ENCODE measurements at places on chromosomes 12 and 14.

GRCh38 chr14:86237733-86238132 is 707.8 kb downstream of the FLRT2 start:
- no peak for DNase-seq

DNA sequence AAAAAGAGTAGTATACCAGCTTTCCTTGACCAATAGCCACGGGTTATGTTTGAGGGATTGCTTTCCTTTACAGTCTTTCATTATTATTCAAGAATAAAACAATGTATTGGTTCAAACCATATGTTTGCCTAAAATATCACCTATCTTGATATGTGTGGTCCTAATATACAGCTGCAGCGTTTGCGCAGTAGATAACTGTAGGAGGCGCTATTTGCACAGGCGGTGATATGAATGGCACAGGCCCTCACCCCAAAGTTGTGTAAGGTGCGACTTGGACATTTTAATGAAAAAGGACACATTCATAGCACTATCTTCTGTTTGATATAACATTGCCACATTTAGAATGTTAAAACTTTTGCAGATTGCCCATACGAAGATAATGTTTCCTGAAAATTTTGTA is 298.4 kb downstream of the TRHDE start:
- DNase-seq: no peak

- no peak for DNase-seq
These were observed 25.7 kb downstream of the DIP2B start for GRCh38 chr12:50530532-50530931.

DNA sequence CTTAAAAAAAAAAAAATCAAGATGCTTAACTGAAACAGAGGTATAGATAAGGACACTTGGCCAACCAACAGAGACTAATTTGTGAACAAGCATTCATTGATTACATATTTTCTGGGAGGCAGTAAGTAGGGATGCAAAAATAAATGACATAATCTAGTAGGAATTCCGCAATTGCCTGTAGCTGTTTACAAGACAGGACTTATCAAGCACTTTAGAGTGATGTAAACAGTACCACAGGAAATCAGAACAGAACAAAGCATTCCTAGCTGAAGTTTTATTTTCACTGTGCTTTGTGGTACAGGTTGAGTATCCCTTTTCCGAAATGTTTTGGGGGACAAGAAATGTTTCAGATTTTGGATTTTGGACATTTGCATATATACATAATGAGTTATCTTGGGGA is 68.2 kb upstream of the FGD4 start:
- DNase-seq: no peak

- no peak for DNase-seq
These were observed 420.2 kb upstream of the TBX3 start for GRCh38 chr12:115103884-115104883.

DNA sequence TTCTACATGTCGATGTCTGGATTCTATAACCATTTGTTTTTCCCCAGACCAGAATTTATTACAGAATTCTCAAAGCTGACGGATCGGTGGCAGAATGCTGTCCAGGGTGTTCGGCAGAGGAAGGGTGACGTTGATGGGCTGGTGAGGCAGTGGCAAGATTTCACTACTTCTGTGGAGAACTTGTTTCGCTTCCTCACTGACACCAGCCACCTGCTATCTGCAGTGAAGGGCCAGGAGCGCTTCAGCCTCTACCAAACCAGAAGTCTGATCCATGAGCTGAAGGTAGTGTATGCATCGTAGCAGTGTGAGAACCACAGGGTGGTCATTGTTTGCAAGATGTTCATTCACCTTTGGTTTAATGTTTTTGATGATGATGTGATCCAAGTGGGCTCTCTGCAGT is 124.0 kb downstream of the ESR2 start:
- no peak for DNase-seq

DNA sequence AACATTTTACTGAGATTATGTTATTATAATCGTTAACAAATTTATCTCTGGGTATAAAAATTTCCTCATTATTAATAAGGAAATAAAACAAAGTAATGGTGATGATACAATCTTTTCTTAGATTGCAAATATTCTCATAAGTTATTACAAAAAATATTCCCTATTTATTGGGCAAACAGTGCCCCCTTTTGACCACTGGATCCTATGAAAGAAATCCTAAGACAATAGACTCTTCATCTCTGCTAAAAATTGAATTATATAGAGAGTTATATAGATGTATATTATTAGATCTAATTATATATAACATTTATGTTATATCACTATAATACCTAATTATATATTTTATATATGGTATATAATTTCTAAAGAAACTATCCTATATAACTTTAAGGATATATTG is 94.2 kb upstream of the FGD4 start:
- peak; percentile 42 for DNase-seq

- no peak for DNase-seq
These were observed 1.7 kb upstream of the SCNN1A start for GRCh38 chr12:6376870-6377666.

- no peak for DNase-seq
These were observed 5.2 kb downstream of the AVIL start for GRCh38 chr12:57813111-57813970.

GRCh38 chr12:39846304-39846703 is 226.7 kb upstream of the ABCD2 start:
- no peak for DNase-seq

- DNase-seq: no peak
These were observed 11.4 kb downstream of the CEP128 start for GRCh38 chr14:80930095-80930494.

GRCh38 chr14:65238456-65238855 is 136.1 kb upstream of the MAX start:
- DNase-seq: no peak

- DNase-seq: no peak
These were observed 615.1 kb downstream of the NRXN3 start for GRCh38 chr14:78785265-78785664.

DNA sequence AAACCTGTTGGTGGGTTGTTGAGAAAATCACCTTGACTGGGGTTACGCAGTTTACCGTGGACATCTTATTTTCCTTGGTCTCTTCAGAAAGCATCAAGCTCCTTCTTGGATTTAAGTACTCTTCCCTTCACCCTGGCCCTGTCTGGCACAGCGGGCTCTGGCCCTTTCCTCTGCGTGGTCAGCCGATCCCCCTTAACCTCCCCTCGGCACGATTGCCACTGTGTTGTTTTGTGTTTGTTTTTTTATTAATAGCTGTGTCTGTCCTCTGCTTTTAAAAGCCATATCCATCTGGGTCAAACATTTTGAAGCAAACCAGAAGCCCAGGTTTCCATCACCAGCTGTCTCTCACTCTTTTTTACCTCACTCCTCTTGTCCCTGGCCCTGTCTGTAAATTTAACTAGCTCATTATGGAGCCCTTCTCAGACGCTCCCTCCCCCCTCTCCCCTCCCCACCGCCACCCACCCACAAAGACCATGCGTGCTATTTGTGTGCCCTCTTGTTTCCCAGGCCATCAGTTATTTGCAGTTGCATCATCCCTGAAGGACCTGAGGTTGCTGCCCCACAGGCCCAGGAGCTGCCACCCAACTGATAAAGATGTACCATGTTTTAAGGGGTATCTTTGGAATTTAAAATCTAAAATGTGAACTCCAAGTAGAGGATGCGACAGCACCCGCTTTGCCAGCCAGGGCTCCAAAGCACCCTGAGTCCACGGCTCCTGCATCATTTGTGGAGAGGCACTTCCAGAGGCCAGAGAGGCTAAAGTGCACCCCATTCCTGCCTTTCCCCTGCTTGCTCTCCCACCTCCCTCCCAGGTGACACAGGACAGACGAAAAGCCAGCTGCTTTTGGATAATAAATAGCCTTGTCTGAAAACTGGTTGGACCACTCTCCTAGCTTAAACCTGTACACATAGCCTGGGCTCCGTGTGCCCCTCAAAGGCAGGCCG is 3.9 kb downstream of the BCL11B start:
- peak; percentile 64 for DNase-seq

Measured in thymus (tissue), 14 donors.